WERI-Rb-1 (cell line): ENCODE measurements at places on chromosomes 1 and 21.

DNA sequence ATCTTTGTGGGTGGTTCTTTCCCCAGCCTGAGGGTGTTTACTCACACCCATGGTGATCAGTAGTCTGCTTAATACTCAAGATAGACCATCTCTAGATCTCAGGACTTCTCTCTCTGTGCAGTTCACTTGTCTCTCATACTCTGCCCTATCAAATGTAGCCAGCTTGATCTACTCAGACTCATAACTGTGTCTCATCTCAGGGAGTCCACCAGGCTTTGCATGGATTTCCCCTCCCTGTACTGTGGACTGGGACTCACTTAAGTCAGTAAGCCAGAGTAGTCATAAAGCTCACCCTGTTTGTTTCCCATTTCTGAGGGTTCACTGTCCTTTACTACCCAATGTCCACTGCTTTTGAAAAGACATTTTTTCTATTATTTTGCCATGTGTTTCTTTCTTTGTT is 41.8 kb downstream of the LYPLAL1 start:
- no peak for DNase-seq

GRCh38 chr21:41639336-41639735 is 127.5 kb downstream of the RIPK4 start:
- DNase-seq: no peak

DNA sequence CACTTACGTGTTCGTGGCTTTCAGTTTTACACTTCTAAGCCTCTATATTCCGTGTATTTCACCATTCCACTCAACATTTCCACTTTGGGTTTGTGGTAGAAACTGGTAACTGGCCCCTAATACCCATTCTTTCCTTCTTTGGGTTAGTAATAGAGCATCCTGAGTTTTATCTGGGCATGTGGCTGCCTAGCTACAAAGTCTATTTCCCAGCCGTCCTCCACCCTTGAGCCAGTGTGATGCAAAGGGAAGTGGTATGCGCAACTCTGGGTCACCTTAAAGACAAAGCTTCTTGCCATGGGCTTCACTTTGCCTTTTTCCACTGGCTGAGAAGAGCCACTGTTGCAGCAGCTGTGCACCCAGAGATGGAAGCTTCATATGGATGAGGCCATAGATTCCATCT is 73.9 kb downstream of the LAMC2 start:
- no peak for DNase-seq

DNA sequence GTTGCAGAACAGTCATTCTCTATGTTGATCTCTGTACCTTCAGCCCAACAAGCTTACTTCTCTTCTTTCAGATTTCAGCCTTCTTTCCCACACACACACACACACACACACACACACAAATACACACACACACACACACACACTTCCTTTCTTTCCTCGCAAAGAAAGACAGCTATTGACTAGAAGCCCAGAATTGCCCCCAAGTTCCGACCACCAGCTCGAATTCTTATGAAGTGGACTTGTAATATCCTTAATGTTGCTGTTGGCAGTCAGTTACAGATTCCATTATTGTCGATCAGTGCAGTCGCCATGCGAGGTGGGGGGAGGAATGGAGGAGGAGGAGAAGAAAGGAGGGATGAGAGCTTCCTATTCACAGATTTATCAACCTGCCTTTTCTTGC is 125.5 kb downstream of the CLEC20A start:
- DNase-seq: no peak

- DNase-seq: no peak
Observed at GRCh38 chr1:29984862-29985605, 738.4 kb downstream of the MATN1 start.

- no peak for DNase-seq
Observed at GRCh38 chr1:40973912-40974311, 5.6 kb upstream of the CTPS1 start.

- DNase-seq: no peak
Observed at GRCh38 chr1:162215902-162216301, 146.4 kb downstream of the NOS1AP start.
